Activated naive CD4-positive, alpha-beta T cell treated with anti-CD3 and anti-CD28 coated beads for 36 hours (primary cell): ENCODE measurements at places on chromosomes 16 and 17.

- DNase-seq, result no peak
These were observed 3.8 kb downstream of the DDX19B start for GRCh38 chr16:70302745-70303144.

GRCh38 chr17:80811181-80812105 is 180.2 kb upstream of the CHMP6 start:
- DNase-seq, result peak; percentile 3

- no peak for DNase-seq
These were observed 235.1 kb upstream of the NLRP1 start for GRCh38 chr17:5819396-5819795.

DNA sequence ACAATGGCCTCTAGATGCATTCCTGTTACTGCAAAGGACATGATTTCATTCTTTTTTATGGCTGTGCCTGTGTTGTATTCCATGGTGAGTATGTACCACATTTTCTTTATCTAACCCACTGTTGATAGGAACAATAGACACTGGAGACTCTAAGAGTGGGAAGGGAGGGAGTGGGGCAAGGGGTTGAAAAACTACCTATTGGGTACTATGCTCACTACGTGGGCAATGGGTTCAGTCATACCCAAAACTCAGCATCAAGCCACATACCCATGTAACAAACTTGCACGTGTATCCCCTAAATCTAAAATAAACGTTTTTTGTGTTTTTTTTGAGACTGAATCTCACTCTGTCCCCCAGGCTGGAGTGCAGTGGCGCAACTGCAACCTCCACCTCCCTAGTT is 47.1 kb upstream of the SCNN1B start:
- no peak for DNase-seq

DNA sequence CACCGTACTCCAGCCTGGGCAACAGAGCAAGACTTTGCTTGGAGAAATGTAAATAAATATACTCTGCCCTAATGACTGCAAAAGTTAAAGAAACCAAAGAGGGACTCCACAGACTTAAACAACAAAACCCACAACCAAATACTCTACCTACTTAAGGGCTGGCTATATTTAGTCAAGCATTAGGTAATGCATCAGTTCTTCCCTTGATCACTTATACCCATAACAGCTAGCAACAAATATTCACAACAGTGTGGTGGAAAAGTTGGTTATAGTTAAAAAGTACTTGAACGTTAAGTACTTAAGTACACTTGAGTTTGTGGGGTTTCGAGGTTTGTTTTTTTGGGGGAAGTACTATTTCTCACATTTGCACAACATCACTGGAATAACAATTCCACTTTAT is 5.4 kb upstream of the HEXIM2 start:
- DNase-seq, result no peak

DNA sequence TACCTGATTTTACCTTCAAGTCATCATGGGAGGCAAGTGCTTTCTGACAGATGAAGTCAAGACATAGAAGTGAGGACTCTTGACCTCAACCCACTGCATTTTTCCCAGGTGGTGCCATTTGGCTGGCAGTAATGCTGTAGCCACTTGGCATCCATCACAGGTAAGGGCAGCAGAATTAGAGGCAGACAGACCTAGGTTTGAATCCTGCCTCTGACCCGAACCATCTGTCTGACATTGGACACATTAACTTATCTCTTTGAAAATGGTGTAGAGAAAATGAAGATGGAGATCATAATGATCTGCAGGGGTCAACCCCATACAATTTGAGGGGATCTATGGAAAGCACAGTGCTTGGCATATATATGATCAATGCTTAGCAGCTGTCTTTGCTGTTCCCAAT is 505.5 kb downstream of the NPIPA7 start:
- no peak for DNase-seq

- DNase-seq, result no peak
These were observed 107.3 kb downstream of the CMIP start for GRCh38 chr16:81551821-81552304.

DNA sequence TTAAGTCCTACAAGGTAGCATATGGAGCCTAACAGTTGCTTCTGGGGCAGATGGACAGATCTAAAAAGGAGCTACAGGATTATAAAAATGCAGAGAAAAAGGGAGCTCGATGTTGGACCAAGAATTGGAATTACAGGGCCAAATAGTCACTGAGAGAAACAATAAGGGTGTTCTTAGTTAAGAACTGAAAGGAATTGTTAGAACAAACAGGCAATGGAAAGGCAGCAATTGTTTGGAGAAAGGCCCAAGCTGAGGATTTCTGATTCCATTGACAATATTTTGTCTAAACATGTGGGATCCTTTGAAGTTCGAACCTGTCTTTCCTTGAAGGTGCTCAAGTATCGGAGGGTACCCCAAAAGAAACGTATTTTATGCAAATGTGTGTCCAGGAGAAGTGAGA is 513.6 kb upstream of the CDH8 start:
- no peak for DNase-seq

- peak; percentile 23 for DNase-seq
These were observed 63.0 kb downstream of the PGS1 start for GRCh38 chr17:78441271-78441971.

GRCh38 chr17:67682196-67682595 is 35.5 kb upstream of the NOL11 start:
- no peak for DNase-seq

DNA sequence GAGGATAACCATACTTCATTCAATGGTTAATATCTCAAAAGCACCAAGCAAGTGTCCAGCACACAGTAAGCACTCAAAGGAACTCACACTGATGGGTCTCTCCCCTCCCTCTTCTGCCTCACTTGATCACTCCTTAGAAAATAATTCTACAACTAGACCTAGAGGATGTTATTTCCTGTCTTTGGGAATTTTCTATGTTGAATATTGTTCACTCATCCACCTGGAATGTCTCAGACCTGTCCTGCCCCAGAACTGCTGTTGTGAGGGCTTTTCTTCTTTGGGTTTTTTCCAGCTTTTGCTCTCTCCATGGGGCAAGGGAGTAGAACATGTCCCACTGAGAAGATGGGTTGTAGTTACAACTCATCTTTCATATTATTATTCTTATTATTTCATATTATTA is 25.3 kb downstream of the NXPH3 start:
- no peak for DNase-seq

- DNase-seq, result no peak
These were observed 20.6 kb upstream of the PHAF1 start for GRCh38 chr16:67089101-67089500.

- DNase-seq, result no peak
These were observed 40.3 kb upstream of the TOB1 start for GRCh38 chr17:50906443-50906842.
